ENCODE measurements at places on chromosomes 6 and 20.

DNA sequence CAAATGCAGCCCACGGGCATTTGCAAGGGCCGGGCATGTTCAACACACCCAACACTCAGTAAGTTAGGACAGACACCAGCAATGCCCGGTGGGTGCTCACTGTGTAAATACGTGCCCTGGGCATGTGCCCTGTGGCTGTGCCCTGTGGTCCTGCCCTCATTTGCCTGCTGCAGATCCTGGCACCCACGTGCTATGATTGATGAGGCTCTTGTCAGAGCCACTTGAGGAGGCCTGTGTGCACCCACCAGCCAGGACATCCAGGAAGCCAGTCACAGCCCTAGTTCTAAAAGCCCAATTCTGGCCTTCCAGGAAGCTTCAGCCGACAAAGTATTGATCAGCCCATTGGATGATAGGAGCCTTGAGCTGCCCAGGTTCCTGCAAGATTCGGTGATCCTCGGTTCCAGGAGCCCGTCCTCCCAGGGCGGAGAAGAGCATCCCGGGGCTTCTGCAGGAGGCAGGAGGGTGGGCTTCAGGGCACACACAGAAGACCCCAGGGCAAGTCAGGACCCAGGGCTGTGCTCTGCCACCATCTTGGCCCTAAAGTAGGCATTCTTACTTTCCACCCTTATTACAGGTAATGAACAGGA lies 223.9 kb downstream of the PREX1 start:
- no peak for DNase-seq

- DNase-seq, result no peak
These were observed 42.9 kb downstream of the UQCC1 start for GRCh38 chr20:35368666-35369423.

DNA sequence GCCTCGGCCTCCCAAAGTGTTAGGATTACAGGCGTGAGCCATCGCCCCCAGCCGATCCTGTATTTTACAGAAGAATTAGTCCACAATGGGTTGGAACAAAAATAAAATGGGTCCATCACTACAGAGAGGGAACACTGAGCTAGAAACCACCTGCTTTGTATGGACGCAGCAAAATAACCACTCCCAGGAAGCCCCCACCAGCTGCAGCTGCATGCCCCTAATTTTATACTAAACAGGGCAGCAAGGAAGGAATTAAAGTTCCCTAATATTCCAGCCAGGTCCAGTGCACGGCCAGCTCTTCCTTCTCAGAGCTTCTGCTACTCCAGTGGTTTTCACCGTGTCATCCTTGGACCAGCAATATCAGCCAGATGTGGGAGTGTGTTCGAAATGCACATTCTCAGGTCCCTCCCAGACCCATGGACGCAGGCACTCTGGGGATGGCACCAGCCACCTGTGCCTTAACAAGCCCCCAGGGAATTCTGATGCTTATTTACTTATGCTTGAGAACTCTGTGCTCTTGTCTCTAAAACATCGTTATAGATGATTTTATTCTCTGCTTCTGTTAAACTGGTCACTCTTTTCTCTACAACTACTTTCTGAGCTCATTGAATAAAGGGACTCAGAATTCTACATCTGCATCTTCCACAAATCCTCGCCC lies 189.5 kb upstream of the SLC24A3 start:
- DNase-seq, result no peak

GRCh38 chr6:46000905-46001304 lies 14.8 kb downstream of the CLIC5 start:
- DNase-seq, result no peak

GRCh38 chr6:73791336-73791735 lies 95.3 kb downstream of the CD109 start:
- no peak for DNase-seq

DNA sequence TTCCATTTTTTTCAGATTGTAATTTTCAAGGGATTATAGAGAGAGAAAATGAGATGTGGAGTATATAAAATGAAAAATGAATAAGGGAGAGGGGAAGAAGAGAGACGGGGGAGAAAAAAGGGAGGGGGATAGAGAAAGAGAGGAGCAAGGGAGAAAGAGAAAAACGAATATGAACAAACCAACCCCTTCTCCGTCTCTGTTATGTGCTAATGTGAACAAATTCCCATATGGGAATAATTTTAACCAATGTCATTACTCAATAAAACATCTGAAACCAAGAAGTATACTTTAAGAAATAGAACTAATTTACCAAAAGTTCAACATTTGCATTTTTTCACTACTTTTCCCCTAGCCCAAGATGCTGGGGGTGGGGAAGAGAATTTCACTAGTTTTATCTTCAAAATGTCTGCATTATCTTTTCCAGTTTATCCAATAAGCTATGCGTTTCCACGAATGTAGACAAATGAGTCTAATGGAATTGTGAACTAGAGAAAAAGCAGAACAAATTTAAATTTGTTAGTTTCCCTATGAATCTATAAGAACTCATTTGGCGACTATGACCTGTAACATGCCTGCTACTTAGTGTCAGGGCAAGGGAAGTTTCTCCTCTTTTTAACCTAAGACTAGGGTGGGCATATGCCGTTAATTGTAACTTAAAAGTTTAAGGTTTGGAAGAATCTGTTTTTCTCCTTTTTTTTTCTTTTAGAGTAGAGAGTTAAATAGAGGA lies 286.3 kb downstream of the BTBD9 start:
- no peak for DNase-seq

DNA sequence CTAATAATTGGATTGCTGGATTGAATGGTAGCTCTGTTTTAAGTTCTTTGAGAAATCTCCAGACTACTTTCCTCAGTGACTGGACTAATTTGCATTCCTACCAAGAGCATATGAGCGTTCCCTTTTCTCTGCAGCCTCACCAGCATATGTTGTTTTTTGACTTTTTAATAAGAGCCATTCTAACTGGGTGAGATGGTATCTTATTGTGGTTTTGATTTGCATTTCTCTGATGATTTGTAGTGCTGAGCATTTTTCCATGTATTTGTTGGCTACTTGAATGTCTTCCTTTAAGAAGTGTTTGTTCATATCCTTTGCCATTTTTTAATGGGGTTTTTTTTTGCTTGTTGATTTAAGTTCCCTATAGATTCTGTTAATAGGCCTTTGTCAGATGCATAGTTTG lies 94.7 kb upstream of the AHI1 start:
- DNase-seq, result no peak

- DNase-seq, result no peak
These were observed 16.7 kb downstream of the EDN3 start for GRCh38 chr20:59316911-59317731.

DNA sequence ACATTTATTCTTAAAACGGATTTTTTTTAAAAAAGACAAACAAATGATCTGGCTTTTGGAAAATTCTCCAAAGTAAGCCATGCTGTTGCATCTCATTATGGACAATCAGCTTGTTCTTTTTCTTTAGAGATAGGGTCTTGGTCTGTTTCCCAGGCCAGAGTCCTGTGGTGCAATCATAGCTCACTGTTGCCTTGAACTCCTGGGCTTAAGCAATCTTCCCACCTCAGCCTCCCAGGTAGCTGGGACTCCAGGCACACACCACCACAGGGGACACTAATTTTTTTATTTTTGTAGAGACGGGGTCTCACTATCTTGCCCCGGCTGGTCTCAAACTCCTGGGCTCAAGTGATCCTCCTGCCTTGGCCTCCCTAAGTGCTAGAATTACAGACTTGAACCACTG lies 45.9 kb upstream of the TGM3 start:
- no peak for DNase-seq

- DNase-seq, result peak; percentile 2
These were observed 25.4 kb downstream of the COL9A1 start for GRCh38 chr6:70277470-70277869.

DNA sequence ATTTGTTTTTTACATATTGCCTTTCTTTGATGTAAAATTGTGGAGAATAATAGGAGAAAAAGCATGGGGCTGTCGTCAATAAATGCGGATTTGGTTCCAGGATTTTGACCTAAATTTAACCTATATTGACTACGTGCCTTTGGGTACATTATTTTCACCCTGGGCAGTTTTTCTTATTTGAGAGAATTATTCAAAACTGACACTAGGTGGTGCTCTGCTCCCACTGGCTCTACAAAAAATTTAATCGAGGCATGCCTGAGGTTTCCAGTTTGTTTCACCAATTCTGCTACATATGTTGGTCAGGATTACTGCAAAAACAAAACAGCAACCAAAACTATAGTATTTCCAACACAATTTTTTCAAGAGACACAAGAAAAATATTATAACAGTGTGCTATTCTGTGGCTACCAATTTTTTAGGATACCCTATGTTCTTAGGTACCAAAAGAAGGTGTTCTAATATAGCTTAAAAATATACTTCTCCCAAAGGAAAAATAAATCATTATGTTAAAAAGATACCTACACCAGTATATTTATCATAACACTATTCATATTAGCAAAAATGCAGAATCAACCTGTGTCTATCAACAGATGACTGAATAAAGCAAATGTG lies 48.6 kb upstream of the FABP7 start:
- DNase-seq, result peak; percentile 55

GRCh38 chr20:25867776-25868649 lies 171.4 kb upstream of the ZNF337 start:
- peak; percentile 33 for DNase-seq

GRCh38 chr6:10272591-10272990 lies 142.3 kb downstream of the TFAP2A start:
- no peak for DNase-seq
